ENCODE measurements at places on chromosomes 2 and 18.
A peak's percentile ranks its signal among the peaks of the same experiment; 100 is the strongest.

DNA sequence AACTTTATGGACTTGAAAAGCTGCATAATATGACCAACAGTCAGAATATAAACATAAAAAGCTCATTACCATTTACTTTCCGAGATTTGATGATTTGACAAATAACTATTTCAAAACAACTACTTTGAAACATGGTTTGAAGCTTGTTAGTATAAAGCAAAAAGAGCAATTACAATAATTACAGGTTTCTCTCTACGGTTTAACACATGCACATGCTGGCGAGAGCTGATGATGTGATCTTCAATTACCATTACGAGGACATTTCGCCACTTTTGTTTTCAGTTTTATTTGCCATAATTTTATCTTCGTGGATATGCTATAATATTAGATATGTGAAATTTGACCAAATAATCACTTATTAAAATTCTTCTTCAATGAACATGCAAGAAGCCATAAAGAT, 270.1 kb downstream of the TCF4 start:
- no peak for DNase-seq

GRCh38 chr18:62730941-62731340, 15.6 kb downstream of the PHLPP1 start:
- DNase-seq = no peak

DNA sequence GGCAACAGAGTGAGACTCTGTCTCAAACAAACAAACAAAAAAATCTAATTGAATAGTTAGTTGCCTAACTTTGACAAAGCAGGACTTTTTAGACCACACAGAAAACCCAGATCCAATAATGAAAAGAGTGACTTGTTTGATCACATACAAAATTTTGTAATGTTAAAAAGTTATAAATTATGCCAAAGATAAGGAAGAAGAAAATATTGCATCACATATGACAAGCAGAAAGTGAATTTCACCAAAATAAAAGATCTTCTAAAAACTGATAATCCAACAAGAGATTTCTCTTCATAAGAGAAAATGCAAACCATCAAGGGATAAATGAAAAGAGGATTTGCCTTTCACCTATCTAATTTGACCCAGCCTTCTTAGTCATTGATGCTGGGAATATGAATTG, 2.8 kb upstream of the RMP24 start:
- no peak for DNase-seq

- DNase-seq = no peak
Measured at GRCh38 chr2:171798156-171798820, 95.8 kb downstream of the SLC25A12 start.

GRCh38 chr18:22453315-22453714, 35.6 kb upstream of the CTAGE1 start:
- DNase-seq = no peak

DNA sequence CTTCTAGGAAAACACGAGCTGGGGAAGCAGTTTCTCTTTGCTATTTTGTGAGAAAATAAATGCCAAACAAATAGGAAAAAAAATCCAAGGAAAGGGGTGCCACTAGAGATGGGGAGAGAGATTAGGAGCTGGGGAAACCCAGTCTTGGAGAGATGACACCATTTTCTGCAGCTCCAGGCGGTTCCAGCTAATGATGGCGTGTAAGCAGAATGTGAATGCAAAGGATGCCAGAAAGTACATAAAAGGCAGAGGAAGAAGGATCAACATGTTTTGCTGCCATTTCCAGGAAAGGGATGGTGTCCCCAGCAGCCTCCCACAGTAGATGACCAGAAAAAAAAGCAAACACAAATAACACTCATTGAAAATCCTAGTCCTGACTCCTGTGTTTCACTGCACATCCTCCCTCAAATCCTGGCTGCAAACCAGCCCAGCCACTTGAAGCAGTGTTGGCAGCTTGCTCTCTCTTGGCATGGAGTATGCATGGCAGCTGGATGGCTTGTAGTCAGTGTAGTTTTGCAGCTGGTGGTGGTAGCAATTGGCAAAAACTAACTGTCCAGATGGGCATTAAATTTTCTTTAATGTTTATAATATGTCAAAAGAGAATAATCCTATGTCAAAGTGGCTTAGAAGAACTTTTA, 93.6 kb downstream of the FTCDNL1 start:
- peak; percentile 87 for DNase-seq

- no peak for DNase-seq
Measured at GRCh38 chr2:38152035-38152434, 76.1 kb upstream of the CYP1B1 start.

DNA sequence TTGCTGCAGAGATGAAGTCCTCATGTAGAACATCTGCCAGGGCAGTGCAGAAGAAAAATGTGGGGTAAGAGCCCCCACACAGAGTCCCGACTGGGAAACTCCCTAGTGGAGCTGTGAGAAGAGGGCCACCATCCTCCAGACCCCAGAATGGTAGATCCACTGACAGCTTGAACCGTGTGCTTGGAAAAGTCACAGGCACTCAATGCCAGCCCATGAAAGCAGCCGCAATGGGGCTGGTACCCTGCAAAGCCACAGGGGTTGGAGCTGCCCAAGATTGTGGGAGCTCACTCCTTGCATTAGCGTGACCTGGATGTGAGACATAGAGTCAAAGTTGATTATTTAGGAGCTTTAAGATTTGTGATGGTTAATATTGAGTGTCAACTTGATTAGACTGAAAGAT, 197.8 kb downstream of the CCDC102B start:
- DNase-seq = no peak

DNA sequence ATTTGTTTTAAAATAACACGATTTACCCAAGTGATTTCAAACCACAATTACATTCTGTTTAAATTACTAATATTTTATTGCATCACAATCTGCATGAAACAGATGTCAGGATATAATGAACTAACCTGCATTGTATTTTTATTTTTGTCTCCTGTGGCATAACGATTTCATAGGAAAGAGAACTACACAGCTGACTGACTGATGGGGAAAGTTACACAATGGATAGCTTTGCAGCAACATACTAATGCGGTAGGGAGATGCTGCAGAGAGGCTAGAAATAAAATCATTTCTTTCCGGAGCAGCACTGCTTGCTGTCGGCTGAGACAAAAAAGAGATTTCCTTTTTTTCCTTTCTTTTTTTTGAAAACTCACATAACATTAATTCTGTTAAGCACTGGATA, 36.9 kb downstream of the SCN1A start:
- peak; percentile 9 for DNase-seq

DNA sequence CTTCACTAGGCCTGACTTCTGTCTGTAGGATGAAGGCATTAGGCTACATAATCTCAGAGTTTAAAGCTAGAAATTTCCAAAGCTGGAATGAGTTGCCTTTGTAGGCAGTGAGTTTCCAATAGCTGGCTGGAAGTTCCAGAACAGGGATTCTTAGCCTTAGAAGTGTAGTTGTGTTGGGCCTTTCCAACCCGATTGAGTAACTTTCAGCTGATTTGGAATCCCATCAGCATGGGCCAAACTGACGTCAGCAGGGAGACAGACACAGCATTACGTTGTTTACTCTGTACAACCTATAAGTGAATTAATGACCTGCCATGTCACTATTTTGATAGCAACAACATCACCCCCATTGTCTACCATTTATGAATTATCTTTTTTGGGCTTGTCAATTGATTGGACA, 56.9 kb downstream of the SETBP1 start:
- no peak for DNase-seq

- DNase-seq = no peak
Measured at GRCh38 chr2:46498681-46499080, 19.3 kb downstream of the TMEM247 start.

DNA sequence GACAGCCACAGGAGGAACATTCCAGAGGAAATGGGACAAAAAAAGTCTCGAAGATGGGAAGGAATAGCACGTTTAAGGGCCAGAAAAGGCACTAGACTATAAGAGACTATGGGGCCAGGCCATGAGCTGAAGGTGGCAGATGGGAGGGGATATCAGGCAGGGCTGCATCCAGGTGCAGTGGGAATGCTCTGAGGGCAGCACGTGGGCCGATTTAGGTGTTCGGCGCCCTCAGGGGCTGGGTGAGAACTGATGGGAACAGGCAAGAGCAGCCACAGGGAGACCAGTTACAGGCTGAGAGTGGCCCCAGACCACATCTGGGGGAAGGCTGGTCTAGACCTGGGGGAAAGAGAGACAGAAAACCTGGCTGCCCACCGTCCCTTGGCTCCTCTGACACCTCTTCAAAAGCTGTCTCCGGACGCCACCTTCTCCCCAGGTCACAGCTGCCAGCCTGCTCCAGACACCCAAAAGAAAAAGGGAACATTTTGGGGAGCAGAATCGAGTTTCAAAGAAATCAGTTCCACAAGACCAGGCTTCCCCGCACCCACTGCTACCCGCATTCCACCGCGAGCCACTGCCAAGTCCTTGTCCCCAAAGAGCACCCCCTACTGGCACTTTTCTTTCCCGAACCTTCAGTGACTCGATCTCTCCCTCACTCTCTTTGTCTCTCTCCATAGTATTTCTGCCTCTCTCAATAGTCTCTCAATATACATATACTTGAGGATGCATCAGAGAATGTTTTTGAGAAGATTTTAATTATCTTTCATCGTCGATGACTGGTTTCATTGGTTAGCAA, 190.1 kb upstream of the AGAP1 start:
- no peak for DNase-seq

GRCh38 chr2:71472019-71472418, 18.7 kb downstream of the DYSF start:
- no peak for DNase-seq

- no peak for DNase-seq
Measured at GRCh38 chr2:67982956-67983355, 79.8 kb downstream of the C1D start.

DNA sequence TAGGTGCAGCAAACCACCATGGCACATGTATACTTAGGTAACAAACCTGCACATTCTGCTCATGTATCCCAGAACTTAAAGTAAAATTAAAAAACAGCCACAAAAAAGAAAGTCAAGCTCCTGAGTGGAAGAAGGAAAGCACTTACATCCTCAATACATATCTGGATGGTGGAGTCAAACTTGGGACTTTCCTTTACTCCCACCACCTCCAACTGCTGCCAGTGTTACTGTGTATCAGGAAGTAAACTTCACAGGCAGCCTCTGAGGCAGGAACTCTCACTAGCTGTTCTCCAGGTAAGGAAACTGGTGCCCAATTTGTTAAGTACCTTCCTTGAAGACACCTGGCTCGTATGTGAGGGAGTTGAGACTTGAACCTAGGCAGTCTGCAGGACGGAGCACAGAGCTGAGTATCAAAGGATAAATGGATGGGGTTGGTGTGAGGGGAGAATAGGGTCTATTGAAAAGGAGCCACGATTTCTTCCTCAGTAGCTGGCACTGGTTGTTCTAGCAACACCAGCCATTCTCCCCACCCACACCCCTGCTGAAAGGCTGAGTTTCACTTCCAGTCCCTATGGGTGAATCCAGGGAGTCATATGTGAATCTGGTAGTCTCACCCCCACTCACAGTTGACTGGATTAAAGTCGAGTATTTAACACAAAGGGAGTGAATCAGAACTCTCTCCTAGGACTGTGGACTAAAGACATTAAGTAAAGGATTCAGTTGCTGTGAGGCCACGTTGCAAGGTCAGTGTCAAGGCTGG, 50.0 kb upstream of the GPR39 start:
- no peak for DNase-seq

All from hippocampal formation (tissue), 2 donors.